Fibroblast of skin of right biceps (primary cell): ENCODE measurements at places on chromosomes 2 and 18.

DNA sequence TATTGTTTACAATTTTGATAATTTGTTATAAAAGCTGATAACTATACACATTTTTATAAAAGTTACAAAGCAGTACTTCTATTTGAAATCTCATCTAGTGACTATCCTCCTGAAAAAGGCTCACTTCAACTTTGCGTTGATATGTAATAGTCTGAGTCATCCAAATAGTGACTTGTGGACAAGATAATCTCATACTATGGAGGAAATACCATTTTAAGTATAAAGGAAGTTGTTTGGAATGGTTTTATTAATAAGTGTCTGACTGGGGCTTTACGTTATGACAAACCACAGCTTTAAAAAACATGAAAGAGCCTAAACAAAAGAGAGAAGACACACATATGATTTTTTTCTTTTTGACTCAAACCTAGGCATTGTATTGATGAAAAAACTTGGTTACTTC, 272.3 kb upstream of the COL3A1 start:
- peak; percentile 80 for DNase-seq

DNA sequence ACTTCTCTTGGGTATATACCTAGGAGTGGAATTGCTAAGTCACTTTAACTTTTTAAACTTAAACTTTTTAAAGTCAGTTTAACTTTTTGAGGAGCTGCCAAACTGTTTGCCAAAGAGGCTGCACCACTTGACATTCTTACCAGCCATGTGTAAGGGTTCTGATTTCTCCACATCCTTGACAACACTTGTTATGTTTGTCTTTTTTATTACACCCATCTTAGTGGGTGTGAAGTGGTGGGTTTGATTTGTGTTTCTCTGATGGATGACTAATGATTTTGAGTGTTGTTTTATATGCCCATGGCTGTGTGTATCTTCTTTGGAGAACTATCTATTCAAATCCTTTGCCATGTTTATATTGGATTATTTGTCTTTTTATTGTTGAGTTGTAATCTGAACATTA, 13.6 kb downstream of the ASAP2 start:
- DNase-seq = no peak

- peak; percentile 51 for DNase-seq
These were observed 83.3 kb upstream of the POMC start for GRCh38 chr2:25251422-25252273.

- DNase-seq = peak; percentile 13
These were observed 103.5 kb downstream of the DNER start for GRCh38 chr2:229610872-229611271.

- DNase-seq = no peak
These were observed 708 bp upstream of the RPIA start for GRCh38 chr2:88690591-88691338.

DNA sequence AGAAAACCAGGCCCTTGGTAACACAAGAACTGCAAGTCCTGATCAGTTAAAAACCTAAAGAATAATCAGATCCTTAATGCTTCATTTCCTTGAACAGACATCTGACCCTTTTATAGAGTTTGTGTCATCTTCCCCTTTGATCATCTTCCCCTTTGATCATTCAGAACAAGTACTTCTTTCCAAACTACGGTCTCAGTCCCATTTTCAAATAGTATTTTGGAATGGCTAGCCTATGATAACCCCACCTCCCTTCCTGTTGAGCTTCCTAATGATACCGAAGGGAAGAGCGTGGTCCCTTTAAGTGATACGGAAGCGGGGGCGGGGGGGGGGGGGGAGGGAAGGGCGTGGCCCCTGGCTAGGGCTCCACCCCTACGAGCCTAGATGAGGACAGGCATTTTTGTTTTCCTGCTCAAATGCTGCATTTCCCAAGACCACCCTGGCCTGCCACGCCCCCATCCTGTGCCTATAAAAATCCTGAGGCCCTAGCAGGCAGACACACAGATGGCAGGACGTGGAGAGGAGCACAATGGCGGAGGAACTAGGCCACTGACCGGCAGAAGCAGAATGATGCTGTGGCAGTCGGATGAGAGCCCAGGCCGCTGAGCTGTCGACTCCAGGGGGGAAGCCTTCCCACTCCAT, 24.1 kb upstream of the CHRNA1 start:
- peak; percentile 90 for DNase-seq

DNA sequence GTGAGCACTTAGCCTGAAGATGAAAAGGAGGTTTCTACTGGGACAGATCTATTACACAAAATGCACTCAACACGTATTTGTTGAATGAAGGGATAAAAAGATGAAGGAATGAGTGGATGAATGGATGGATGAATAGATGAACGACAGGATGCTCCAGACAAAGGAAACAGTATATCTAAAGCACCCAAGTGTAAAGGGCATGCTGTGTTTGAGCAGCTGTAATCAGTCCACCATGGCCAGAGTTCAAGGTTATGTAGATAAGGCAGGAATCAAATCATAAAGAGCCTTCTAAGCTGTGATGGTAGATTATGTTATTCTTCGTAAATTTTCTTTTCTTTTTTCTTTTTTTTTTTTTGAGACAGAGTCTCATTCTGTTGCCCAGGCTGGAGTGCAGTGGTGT, 213.8 kb upstream of the FBXO11 start:
- DNase-seq = no peak

GRCh38 chr2:3126171-3126910, 251.3 kb downstream of the EIPR1 start:
- no peak for DNase-seq

- DNase-seq = no peak
These were observed 107.3 kb upstream of the IL1R2 start for GRCh38 chr2:101884423-101884822.

DNA sequence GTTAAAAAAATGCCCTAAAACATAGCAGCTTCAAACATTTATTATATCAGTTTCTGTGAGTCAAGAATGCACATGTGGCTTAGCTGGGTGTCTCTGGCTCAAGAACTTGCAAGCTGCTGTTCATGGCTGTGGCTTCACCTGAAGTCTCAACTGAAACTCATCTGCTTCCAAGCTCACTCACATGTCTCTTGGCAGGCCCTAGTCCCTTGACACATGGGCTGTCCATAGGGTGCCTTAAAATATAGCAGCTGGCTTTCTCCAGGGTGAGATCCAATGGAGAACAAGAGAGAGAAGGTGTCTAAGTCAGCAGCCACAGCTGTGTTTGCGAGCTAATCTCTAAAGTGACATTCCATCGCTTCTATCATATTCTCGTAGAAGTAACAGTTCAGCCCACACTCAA, 152.8 kb downstream of the DSEL start:
- DNase-seq = no peak

GRCh38 chr18:12779043-12779442, 76.2 kb downstream of the PSMG2 start:
- DNase-seq = no peak

DNA sequence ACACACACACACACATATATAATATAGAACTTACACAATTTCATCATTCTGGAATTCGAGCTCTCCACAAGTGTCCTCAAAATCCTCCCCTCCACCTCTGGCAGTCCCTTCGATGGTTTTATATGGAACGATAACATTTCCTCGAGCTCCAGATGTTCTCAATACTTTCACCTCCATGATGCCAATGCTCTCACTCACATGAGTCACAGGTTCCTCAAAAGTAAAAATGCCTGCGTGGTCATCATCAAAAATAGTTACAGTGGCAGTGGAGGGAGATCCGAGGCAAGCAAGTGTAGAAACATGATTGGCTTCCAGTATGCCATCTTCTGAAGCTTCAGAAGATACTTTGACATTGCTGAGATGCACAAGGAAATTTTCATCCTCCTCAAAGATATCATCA, 23.5 kb downstream of the SLC8A1 start:
- DNase-seq = peak; percentile 26

DNA sequence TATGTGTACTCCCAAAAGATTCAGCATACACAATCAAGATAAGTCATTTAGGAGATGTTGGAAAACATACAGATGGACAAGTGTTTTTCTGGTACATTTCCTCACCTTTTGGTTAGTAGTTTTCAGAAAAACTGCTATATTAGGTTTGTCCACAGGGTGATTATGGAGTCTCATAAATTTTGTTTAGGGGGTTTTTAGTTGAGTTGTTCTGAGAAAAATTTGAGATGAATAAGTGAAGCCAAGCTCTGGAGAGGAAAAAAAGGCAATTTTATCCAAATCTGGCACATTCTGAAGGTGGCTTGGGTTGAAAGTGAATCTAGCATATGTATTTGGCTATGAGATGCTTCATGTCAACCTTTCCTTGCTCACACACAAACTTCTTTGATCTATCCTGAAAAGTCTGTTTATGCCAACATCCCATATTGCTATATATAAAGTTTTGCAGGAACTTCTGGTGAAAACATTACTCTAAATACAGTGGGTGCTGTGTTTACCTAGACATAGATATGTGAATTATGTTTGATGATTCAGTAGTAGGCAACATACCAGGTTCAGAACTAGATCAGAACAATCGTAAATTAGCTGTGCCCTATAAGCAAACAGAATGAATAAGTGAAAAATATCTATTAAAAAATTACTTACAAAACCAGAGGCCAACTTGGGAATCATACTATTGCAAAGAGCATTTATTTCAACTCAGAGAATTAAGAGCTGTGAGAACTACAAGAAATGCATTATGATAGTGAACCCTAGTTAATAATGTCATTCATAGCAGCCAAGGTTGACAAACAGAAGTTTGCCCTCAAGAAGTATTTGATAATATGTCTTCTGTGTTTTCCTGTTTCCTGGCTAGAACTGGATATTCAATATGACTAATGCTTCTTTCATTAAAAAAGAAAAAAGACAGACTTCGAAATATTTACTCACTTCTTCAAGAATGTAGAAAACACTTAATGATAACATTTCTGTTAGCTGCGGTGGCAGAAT, 552.0 kb downstream of the IRS1 start:
- DNase-seq = peak; percentile 28

DNA sequence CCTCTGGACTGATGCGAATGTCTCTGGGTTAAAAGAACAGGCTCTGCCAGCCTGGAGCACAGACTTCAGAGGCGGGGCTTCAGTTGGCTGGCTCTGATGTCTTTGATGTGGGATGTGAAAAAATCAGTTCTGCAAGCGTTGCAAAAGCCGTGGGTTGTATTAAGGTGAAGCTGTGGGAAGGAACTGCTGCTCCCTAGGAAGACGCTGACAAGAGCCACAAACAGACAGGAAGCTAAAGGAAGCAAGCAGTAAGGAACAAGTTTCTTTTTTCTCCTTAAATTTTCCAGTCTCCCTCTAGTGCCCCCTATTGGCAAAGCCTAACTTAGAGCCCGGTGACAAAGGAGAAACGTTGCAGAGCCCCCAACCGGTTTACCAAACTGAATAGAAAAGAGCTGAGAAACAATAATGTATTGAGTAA, 239.0 kb downstream of the CCDC178 start:
- DNase-seq = peak; percentile 39

DNA sequence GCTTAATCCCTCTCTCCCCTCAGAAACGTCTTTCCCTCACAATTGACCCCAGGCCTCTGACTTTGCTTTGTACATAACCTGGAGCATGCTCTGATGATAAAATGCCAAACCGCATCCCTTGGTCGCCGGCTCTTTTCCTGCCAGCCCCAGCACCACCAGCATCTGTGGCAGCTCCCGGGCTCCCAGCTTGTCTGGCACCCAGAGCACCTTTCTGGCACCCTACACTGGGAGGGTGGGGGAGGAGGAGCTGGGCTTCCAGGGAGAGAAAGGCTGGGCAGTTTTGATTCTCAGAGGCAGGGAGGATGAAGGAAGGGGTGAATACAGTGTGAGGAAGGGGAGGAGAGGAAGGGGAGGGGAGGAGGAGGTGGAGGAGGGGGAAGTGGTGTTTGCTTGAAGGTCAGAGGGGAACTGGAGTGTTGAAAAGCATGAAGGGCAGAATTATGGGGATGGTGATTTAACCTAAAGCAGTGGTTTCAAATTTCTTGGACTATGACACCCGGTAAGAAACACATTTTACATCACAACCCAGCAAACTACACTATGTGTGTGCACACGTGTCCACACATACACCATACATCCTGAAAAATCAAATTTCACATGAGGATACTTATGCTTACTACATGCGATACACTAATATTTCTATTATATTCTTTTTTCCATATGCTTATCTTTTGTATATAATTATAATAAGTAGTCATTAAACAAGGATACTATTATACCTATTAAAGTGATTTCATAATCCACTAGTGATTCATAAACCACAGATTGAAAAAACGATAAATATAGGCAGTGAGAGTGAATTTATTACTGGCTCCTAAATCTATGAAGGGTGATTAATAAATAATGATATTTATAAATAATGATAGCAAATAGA, 30.0 kb upstream of the IGFBP2 start:
- no peak for DNase-seq

DNA sequence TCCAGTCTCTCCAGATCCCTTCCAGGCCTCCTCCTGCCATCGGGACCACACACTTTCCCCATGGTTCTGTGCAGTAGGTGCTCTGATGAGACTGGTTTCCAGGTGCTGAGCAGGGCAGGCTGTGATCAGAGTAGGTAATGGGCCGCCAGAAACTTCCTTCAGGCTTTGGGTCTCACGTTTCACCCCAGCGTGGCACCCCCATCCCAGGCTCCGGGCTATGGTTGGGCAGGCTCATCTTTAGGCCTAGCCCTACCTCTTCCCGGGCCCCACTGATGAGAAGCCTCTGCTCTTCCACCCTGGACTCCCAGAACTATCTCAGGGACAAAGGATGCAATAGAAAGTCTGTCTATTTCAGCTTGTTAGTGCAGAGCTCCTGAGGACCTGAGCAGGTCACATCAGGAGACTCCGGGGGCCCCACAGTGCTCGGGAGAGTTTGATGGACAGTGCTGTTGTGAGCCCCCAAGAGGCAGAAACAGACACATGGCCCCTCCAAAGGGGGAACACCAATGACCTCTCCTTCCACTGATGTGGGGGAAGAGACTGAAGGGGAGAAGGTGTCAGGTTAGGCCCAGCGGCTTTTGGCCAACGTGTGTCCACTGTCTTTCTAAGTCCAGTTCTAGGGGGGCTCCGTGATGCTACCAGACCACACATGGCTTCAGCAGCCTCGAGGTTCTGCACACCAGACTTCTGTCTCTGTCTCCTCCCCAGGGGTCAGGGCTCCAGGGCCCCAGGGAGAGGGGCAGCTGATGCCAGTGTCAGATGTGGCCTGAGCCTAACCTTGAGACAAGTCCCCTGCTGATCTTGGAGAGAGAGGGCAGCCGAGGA, 5.8 kb upstream of the PROM2 start:
- no peak for DNase-seq

DNA sequence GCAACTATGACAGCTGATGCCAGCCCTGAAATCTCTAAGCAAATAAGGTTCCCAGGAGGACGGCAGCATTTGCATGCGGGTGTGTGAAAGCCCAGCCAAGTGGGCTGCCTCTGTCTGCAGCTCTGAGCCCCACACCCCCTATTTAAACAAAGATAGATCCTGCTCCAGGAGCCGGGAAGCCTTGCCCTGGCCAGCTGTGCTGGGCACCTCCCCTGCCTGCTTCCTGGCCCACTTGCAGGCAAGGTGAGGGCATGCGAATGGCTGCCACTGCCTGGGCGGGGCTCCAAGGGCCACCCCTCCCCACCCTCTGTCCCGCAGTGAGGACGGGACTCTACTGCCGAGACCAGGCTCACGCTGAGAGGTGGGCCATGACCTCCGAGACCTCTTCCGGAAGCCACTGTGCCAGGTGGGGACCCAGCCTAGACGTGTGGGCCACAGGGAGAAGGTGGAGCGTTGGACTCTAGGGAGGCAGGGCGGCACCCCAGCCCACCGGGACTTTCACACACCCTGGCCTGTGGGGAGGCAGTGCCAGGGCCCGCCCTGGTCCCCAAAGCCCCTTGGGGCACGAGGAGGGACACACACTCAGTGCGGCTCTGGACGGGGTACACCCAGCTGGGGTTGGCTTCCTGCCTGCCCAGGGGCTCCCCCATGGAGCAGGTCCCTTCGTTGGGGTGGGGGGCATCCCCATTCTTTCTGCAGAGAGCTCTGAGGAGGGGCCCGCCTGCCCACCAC, at the start of gene ANO7:
ANO7 (plus strand) TSS at position 317 of the 732 bp plus-strand sequence. CDS start 1,387 bp downstream, outside the sequence.
- no peak for DNase-seq
